NCI-H345 (cell line): ENCODE measurements at places on chromosomes 6 and 20.

- DNase-seq, result no peak
Measured at GRCh38 chr6:35166116-35166515, 25.0 kb upstream of the TCP11 start.

DNA sequence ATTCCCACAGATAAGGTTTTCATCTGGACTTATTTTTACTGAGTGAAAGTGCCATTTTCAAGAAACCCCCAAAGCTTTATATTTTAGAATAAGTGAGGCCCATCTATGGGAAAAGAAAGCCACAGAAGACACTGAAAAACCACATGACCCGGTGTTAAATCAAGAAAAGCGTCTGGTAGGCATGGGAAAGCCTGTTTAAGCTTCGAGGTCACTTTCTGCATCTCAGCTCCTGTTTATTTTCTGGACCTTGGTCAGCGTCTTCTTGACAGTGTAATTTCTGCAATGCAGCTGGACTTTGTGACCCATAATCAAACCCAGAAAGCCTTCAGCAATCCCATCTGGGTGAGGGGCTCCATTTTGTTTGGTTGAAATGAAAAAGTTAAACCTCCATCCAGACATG lies 59.6 kb upstream of the NEDD9 start:
- DNase-seq, result no peak

- DNase-seq, result no peak
Measured at GRCh38 chr6:123635567-123635966, 1.2 kb downstream of the TRDN start.

GRCh38 chr6:170130201-170130621 lies 160.7 kb downstream of the DLL1 start:
- no peak for DNase-seq

GRCh38 chr6:6758546-6758914 lies 170.0 kb downstream of the LY86 start:
- no peak for DNase-seq
